Right cardiac atrium (tissue), 5 donors: ENCODE measurements at places on chromosomes 5 and 9. TPM values are rescaled to one million over a fixed set of nuclear protein-coding genes. Genes with fewer than 3 reads are reported as not detected.

DNA sequence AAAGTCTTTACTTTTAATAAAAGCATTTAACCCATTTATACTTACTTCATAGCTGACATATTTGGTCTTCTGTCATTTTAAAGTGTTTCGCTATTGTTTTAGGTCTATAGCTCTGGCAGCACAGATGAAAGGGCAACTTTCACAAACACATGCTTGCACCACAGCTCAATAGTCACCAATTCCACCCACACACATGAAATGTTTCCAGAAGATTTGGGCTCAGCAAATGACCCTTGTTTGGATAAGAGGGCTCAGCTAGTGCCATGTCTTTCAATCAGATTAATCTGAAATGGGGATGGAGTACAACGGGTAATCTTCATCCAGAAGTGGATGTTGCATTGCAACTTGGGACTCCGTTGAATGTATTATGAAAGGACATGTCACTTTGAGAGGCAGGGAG, 176.0 kb downstream of the FGF18 start:
- DNase-seq, result no peak

DNA sequence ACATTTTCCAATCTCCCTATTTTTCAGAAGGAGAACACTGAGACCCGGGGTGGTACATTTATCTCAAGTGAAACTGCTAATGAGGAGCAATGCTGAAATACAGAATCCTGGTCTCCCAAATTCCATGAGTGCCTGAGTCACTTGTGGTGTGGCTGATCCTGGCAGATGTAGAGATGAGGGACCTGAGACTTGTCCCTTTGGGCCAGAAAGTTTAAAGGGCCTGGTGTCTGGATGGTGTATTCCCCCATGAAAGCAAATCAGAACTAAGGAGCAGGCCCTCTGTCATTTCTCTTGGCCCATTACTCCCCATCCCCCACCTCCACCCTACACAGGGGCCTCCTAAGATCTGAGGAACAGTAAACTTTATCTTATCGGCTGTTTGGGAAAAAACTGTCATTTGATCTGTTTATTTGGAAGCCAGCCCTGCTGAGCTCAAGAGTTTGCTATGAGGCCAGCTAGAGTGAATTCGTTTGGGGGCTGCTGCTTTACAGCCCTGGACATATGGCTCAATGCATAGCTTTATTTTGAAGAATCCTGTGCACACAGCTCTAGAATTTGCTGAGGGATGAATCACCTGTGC, 140.3 kb downstream of the LHFPL2 start:
- DNase-seq, result no peak

- no peak for DNase-seq
Measured at GRCh38 chr5:132686193-132686592, 12.4 kb downstream of the IL4 start.

DNA sequence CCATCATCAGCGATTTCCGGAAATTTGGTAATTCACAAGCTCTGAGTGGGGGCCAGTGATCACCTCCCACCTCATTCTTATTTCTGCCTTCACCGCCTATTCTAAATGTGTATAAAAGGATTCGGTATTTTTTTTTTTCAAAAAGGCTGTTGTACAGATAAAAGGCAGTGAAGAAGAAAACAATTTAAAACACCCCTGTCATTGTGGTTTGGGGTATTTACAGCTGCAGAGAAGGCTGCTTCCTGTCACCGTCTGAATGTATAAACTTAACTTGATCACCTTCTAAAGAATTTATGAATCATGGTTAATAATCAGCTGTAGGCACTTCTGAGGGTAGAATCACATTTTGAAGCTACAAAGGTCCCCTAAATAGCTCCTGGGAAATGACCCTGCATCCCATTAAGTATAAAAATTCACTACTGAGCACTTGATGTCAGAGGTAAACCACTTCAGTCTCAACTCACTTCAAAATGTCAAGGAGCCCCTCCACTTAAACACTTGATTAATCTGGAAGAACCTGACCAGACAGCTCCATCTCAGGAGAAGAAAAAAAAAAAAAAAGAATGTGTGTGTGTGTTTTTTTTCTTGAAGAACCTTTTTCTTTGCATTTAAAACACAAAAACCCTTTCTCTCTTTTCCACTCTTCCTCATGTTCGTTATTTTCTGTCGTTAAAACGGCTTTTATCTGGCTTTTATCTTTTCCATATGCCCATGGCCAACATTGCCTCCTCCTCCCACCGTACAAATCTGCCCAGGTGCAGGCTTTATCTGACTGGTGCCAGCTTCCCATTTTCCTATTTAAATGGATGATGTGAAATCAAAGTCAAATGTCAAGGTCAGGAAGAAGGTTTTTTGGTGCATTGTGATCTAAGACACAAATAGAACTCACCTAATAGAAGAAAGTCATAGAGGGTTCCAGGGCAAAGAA, 291.2 kb downstream of the IRX1 start:
- DNase-seq, result no peak

- no peak for DNase-seq
Measured at GRCh38 chr5:6758236-6758635, 45.0 kb downstream of the TENT4A start.

DNA sequence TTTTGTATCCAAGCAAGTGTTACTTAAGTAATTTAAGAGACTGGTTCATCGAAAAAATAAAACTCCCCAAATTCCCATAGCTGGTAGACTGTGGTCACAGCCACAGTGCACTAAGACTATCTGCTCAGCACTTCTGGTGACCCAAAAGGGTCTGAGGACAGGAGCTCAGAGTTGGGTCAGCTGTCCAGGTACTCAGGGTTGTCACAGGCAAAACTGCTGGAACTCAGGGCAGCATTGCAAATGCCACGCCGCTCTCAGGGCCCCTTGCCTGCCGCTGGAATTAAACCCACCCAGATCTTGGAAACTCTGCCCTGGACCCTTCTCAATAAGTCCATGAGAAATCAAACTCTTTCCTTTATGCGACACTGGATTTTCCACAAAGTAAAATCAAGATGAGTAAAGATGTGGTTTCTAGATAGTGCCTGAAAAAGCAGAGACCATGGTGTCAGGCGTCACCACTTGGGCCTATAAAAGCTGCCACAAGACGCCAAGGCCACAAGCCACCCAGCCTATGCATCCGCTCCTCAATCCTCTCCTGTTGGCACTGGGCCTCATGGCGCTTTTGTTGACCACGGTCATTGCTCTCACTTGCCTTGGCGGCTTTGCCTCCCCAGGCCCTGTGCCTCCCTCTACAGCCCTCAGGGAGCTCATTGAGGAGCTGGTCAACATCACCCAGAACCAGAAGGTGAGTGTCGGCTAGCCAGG, at the start of gene IL13:
TSS of gene IL13 (plus strand) at position 498 of the 705 bp plus-strand sequence. CDS start at position 512, 14 bp downstream.
- DNase-seq, result no peak

- DNase-seq, result peak; percentile 32
Measured at GRCh38 chr9:129330711-129331492, 152.8 kb upstream of the IER5L start.

DNA sequence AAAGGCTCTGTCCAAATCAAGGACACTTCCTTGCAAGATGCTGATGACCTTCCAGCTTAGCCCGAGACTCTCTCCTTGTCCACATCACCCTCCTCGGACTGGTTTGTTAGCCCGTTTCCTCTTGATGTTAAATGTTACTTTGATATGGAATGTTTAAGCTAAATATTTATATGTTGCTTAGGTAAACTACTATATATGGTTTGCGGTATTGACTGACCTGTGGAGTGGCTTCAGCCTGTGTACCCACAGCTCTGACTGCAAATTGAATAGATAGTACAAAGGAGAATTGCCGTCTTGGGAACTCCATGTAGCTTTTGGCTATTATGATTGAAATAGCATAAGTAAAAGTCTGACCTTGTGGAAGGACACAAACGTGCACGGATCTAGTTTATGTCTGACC, 422.0 kb downstream of the YTHDC2 start:
- no peak for DNase-seq

DNA sequence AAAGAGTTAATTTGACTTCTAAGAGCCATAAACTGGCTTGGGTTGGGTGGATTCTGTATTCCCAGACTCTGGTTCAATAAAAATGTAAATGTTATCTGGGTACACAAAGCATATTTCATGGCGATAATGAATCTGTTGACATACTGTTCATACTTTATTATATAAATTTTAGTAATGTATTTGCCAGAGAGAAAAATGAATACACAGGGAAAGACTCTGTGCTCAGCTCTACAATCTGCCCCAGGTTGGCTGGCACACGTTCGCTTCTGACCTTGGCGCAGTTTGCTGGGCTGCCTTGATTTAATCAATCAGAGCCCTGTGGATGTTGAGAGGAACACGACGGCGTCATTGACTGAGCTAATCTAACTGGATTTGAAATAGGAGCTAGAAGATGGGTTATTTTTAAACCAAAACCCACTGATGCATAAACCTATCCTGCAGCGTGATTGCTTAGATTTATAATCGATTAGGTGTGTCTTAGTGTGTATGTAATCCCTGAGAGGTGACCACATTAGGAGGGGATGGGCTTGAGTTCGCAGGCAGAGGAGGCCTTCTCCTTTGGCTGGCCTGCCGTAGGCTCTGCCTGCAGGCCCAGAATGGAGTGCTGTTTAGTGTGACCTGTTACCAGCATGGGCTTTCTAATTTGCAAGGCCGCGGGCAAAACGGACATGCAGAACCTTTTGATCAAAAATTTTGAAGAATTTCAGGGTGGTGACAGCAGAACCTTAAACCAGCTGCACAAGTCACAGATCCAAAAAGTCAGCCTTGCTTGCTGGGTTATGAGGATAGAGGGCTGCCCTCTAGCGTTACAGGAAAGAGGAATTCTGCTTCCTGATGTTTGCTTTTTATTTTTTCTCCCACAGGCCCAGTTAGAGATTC, 3.9 kb upstream of the ADCY2 start:
- no peak for DNase-seq

DNA sequence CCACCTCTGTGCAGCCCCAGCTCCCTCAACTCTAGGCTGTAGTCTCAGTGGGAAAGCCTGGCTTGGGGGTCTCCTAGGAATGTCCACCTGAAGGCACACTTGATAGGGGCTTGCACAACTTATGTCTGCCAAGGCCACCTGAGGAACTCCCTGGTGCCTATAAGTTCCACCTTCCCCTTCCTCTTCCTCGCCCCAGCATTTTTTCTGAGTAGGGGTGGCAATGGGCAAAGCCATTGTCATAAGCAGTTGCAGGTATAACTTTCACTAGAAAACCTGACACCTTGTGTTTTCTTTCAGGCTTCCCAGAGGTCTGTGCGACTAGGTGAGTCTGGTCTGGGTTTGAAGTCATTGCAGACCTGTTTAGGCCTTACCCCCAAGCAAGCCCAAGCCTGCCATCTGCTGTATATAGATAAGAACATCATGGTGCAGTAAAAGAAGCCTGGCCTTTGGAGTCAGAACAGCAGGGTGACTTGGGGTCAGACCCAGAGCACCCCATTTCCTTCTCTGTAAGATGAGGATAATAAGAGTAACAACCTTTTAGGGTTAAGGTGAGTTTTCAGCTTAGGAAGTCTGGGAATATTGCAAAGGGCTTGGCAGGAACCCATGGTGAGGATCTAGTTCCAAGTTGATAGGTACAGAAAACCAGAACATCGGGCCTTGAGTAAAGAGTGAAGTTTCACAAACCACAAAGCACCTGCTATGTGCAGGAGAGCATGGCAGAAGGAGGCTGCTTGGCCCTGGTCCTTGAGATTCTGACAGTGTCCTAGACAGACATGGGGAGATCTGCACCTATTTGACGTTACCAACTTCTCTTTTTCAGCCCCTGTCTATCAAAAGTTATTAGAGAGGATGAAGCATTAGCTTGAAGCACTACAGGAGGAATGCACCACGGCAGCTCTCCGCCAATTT, 33.8 kb downstream of the TGFBI start:
- no peak for DNase-seq

Gene ALDOB
- polyA plus RNA-seq, result 0.91 TPM

- DNase-seq, result no peak
Measured at GRCh38 chr5:54736003-54736797, 218.6 kb downstream of the SNX18 start.

- peak; percentile 75 for DNase-seq
Measured at GRCh38 chr9:128011071-128011817, 30.5 kb upstream of the EEIG1 start.

- no peak for DNase-seq
Measured at GRCh38 chr5:129398026-129398678, 61.9 kb upstream of the ADAMTS19 start.

- DNase-seq, result no peak
Measured at GRCh38 chr5:127406326-127407121, 110.9 kb upstream of the PRRC1 start.

DNA sequence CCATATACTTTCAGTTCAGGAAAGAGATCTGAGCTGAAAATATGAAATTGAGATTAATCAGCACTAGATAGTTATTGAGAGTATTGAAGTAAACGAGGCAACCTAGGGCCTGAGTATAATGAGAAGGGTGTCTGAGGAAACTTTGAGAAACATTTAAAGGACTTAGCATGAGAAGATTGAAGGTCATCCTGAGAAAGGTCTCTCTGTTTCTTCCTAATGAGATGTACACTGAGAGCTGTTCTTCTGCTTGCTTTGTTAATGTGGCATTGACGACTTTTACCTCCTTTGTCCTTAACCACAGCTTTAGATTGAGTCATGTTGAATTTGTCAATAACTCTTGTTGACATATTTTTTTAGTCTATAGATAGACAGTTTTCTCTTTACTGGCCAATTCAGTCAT, 145.1 kb upstream of the ACTBL2 start:
- DNase-seq, result no peak

GRCh38 chr5:39605145-39605544, 180.4 kb upstream of the DAB2 start:
- DNase-seq, result no peak

GRCh38 chr5:119074419-119074818, 3.5 kb downstream of the DMXL1 start:
- no peak for DNase-seq

Gene LARP1
- 43.9 TPM for polyA plus RNA-seq

Gene SCGB3A2
- 0.34 TPM for polyA plus RNA-seq

- DNase-seq, result no peak
Measured at GRCh38 chr9:88927510-88927909, 63.8 kb upstream of the S1PR3 start.

GRCh38 chr5:91022518-91022917, 360.6 kb downstream of the ARRDC3 start:
- no peak for DNase-seq

Gene PCA3
- 0.18 TPM for polyA plus RNA-seq

DNA sequence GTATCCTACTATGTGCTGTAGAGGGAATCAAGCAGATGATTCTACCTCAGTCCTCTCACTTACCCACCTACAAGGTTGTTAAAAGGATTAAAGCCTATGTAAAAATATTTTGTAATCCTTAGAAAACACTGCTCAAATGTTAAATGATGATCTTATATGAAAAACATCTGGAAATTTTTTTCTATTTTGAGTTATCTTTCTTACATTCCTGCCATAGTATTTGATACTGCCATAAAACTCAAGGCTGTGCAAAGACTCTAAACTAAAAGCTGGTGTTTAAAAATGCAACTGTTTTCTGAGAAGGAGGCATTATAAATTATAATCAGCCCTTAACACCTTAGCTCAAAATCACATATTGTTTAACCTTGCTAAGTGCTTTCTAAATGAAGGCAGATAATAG, 474.2 kb downstream of the PRELID2 start:
- DNase-seq, result no peak

GRCh38 chr5:1443171-1443570, 2.1 kb downstream of the SLC6A3 start:
- no peak for DNase-seq

DNA sequence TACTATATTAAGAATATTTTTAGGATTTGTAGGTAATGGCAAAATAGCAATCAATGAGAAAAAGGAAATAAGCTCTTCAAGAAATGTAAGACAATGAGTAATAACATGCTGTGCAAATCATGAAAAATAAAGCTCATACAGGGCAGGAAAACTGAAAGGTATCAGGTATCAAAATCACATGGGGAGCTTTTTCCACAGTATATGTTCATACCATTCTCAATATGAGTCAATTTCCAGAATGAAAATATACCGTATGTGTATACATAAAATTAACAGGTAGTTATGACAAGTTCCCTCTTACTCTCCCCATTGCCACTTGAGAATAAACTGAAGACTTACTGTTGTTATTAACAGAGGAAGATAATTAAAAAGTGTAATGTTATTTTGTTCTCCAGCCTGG, 35.9 kb downstream of the EFCAB9 start:
- DNase-seq, result no peak
